ENCODE measurements at places on chromosomes 7 and 10.

GRCh38 chr10:133091316-133091715, 3.6 kb downstream of the ADGRA1 start:
- no peak for DNase-seq

- DNase-seq = no peak
Observed at GRCh38 chr10:131676046-131676799, 224.6 kb upstream of the PPP2R2D start.

DNA sequence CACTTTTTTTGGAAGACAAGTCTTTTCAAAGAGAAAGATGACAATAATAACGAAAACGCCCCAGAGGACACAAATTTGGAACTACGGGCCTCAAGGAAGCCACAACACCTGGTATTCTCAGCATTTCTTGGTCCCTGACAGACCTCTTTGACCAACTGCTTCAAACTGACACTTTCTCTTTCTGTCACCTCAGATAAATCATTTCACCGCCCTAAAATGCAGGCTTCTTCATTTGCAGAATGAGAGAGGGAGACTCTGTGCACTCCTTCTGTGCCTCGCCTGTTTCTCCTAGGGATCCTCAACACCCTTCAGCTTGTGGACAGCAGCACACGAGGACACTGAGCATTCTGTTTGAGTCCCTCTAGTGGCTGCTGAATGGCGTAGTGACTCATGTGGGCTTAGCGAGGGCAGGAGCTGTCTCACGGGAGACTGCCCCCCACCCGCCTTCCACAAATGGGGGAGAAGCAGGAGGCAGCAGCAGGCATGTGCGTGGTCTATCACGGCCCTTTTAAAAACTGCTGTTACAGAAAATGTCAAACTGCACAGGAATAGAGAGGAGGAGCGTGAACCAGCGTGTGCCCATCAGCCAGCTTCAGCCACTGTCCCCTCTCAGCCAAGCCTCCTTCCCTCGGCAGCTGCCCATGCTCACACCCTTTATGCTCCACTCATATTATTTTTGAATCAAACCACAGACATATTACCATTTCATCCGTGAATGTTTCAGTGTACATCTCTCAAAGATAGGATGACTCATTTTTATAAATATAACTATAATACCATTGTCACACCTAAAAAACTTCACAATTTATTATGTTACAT, 41.4 kb downstream of the GSDME start:
- no peak for DNase-seq

- DNase-seq = no peak
Observed at GRCh38 chr7:40232242-40232893, 97.6 kb downstream of the SUGCT start.

All from stimulated activated CD8-positive, alpha-beta memory T cell treated with anti-CD3 and anti-CD28 coated beads, Interleukin-15, amount 100 ng/mL, for 24 hours (primary cell).